Effector CD4-positive, alpha-beta T cell (primary cell): ENCODE measurements at places on chromosomes 1 and 21.

- DNase-seq = no peak
Measured at GRCh38 chr1:67191668-67192520, 25.6 kb downstream of the IL23R start.

GRCh38 chr1:61109158-61109557 lies 26.8 kb downstream of the NFIA start:
- no peak for DNase-seq

GRCh38 chr1:204868340-204868700 lies 2.3 kb upstream of the NFASC start:
- no peak for DNase-seq

GRCh38 chr21:45016031-45016405 lies 58.4 kb upstream of the ADARB1 start:
- DNase-seq = no peak

- no peak for DNase-seq
Measured at GRCh38 chr1:111272081-111272480, 18.6 kb upstream of the CHIA start.

DNA sequence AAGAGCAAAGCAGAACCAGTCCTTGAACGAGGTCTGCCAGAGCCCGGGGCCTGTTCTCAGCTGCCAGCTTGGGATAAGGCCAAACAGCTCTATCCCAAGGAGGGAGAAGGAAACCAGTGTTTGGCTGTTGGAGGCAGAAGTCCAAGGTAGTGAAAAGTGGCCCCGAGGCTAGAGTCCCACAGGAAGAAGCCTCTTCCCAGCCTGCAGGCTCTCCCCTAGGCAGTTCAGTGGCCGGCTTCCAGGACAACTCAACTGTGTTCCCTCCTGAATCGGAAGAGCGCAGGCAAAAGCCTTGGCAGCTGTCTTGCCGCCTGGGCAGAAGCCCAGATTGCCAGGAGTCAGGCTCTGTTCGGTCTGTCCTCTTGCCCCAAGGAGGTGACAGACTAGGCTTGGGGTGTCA lies 19.3 kb downstream of the QSOX1 start:
- DNase-seq = no peak

- no peak for DNase-seq
Measured at GRCh38 chr1:110728388-110729001, 53.8 kb upstream of the KCNA3 start.

- DNase-seq = no peak
Measured at GRCh38 chr1:94280541-94280940, 43.2 kb upstream of the ARHGAP29 start.

GRCh38 chr1:173205146-173206051 lies 1.7 kb downstream of the TNFSF4 start:
- peak; percentile 3 for DNase-seq
